ENCODE measurements at places on chromosomes 11 and 22.

DNA sequence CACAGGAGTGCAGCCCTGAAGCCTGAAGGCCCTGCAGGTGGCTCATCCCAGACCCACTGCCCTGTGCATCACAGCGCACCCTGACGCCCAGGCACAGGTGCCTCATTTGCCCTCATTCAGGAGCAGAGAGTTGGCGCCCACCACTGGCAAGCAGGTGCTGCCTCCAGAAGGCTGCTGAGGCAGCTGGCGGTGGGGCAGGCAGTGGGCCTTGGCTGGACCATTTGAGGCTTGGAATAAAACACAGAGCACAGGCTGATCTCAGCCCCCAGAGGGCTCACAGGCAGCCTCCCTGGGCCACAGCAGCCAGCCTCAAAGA is 1151.9 kb downstream of the BRD1 start:
- DNase-seq: no peak

DNA sequence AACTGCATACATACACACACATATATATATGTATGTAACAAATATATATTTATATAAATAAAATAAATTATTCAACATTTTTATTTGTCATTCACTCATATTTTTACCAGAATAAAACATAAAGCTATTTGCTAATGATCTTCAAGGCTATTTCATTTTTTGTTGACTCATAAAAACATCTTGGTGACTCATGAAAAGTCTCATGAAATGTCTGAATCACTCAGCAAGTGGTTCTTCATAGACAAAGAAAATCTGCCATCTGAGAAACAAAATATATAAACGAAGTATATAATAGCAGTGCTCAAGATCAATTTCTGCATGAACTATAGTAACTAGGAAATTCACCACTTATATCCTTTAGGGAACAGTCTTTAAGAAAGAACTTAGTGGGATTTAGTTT is 764.8 kb upstream of the FAT3 start:
- DNase-seq: no peak

DNA sequence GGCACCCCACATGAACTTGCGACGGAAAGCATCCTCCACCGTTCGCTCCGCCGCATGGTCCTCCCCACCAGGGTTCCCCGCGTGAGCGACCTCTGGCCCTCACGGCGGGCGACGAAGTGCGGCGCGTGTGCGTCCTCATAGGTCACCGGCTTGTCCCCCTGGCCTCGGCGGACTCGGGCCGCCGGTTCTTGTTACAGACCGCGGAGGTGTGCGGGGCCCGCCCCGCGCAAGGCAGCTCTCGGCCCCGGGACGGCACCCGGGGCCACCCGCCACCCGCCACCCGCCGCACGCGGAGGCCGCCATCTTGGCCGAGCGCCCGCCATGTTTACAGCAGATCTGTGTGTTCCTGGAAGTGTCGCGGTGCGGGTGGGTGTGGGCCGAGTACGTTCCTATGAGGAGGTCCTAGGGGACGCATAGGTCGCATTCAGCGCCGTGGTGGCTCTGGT is 3.5 kb upstream of the IFITM2 start:
- no peak for DNase-seq

DNA sequence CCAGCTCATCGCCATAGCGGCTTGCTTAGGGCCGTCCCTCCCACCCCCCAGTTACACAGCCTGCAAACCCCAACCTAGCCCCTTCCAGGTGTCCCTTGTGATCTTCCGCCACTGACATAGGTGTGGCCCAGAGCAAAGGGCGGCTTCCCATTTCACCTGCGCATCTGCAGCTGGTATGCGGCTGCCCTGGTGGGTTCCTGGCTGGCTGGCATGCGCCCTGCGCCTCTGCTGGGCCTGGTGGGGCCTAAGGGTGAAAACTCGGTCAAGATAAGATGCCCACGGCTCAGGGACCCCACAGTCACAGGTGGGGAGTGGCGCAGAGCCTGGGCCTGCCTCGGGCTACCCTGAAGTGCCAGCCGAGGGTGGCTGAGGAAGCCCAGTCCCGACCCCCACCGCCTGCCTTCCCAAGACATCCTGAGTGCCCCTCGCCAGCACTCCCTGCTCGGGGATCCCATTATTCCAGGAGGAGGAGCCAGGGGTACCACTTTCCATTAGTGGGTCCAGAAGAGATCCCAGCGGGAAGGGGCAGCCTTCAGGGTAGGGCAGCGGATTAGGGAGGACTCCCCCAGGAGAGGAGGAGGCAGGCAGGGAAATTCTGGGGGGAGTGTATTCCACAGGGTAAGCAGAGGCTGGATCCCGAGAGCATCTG is 36.9 kb upstream of the KCNQ1OT1 start:
- DNase-seq: no peak

DNA sequence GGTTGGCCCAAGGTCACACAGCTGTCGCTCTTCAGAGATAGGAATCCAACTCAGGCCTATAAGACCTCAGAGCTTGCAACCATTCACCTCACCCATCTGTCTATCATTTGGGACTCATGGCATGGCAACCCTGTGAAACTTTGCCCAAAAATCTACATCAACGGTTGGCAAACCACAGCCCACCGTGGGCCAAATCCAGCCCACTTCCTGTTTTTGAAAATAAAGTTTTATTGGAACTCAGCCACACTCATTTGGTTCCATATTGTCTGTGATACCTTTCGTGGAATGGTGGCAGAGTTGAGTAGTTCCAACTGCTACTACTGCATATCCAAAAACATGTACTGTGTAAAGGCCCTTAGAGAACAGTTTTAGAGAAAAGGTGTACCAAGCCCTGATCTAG is 307.8 kb downstream of the MN1 start:
- DNase-seq: no peak

DNA sequence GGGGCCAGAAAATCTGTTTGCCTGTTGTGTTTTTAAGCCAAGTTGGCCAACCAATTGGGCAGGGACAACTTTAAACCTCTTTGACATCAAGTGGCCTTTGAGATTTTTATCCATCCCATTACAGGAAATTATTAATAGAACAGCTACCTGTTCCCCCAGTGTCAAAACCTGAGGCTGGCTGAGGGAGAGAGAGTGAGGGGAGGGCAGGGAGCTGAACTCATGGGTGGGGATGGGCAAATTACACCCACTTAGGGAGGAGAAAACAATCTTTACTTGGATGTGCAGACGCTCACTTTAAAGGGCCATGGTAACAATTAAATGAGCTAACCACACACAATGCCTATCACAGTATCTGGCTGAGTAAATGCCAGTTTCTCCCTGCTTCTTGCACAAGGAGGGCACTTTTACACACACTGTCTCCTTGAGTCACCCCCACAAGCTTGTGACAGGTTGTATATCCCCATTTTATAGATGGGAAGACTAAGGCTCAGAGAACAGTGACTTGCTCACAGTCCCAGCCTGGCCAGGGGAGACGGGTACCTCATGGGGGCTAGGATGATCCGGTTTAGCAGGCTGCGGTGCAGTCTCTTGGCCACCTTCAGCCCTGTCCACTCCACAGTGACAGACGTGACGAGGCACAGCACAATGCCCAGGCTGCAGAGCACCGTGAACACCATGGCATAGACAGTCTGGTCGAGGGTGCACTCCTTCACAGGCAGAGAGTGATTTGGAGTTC is 17.8 kb upstream of the KCNJ11 start:
- no peak for DNase-seq

DNA sequence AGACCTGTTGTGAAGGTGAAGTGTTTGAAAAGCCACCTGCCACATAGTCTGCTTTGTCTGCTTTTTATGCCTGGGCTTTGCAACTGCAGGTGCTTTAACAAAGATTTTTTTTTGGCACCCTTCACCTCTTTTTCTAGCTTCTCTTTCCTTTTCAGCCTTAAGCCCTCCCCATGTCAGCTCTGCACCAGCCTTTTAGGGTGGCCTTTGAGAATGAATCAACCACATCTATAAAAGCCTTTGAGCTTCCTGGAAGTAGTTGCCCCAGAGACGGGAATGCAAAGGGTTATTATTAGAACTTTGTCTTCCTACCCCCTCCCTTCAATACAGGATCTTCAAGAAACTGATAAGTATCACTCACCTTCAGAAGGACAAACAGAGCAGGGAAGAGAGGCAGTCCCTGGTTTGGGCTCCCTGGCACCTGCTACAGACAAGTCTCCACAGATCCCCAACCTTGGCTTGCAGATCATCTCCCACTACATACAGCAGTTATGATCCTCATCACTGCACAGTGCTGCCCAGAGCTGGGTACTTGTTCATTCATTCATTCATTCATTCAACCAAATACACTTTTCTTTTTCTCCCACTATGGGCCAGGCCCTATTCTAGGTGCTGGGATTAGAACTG is 8.0 kb downstream of the PVALB start:
- DNase-seq: no peak

- DNase-seq: no peak
Observed at GRCh38 chr11:27700351-27701301, at the start of gene BDNF. Gene BDNF (minus strand): TSS chr11:27700455. CDS start chr11:27658564, 41,891 bp downstream.

- no peak for DNase-seq
Observed at GRCh38 chr11:64323373-64323772, 5.5 kb downstream of the PRDX5 start.

GRCh38 chr11:19704213-19704612 is 8.4 kb upstream of the NAV2 start:
- no peak for DNase-seq

- DNase-seq: no peak
Observed at GRCh38 chr11:106998116-106998915, 20.0 kb downstream of the GUCY1A2 start.

- DNase-seq: no peak
Observed at GRCh38 chr11:81377418-81377817, 1356.2 kb downstream of the FAM181B start.

DNA sequence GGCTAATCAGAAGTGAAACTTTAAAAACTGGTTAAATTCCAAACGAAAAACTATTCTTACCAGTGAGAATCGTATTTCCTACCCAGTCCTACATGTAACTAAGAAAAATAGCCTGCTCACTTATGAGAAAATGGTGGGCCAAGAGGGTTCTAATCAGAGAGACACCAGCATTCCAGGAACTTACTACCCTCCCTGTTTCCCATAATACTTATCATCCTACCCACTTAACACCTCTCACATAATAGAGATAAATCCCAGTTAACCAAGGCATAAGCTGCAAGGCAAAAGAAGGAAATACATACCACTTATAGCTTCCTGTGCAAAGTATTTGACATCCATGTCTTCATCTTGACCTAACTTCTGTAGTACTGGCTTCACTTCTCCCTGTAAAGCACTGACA is 24.4 kb downstream of the PPP2R1B start:
- no peak for DNase-seq

GRCh38 chr11:12901874-12902481 is 107.1 kb upstream of the RASSF10 start:
- DNase-seq: no peak

All from putamen (tissue), 1 donor.